ENCODE measurements at places on chromosomes 3 and 15.

DNA sequence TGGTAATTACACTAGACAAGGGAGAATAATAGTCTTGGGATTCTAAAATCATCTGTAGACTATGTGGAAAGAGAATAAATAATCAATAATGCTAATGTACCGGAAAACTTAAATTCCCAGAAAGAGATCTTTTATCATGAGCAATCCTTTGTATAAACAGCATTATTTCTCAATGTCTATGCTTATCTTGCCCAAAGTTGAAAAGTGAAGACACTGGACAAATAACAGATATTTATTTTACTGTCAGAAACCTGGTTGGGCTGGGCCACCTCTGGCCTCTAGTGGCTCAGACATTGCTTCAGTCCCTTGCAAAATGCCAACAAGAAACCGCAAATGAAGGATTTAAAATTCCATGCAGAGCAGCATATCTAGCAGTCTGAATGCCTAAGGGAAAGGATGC is 409.9 kb downstream of the FHIT start:
- no peak for DNase-seq

DNA sequence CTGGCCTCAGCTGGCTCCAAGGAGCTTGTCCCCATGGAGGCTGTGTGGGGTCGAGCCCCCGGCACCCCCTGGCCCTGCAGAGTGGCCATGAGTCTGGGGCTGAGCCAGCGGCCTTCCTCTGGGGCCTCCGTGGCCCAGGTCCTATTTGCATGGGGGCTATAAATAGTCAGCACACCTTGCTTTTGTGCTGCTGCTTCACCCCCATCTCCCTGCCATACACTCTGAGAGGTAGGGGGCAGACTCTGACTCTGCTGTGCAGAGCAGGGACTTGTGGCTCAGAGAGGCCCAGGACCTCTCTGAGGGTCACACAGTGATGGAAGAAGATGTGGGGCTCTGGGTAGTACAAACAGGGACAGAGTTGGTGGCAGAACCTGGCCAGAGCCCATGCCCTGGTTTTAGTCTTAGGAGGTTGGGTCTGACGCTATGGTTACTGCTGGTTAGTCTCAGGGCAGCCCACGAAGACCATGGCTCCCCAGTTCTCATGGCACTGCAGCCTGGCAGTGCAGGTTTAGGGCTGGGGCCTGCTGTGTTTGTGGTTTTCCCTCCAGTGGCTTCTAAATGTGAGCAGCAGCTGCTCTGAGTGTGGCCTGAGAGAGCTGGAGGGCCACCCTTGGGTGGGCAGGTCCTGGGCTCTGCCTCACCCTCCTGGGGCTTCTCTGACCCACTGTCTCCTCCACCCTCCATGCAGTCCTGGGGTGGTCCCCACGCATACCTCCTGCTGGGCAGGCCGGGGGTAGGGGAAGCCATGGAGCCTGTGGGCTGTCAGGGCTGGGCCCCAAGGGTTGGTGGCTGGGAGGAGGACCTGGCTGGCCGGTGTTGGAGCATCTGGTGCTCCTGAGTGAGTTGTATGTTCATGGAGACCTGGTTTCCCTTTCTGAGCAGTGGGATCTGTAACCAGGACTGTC is 13.6 kb downstream of the PRKCD start:
- no peak for DNase-seq

GRCh38 chr15:78968539-78969271 is 23.9 kb upstream of the CTSH start:
- no peak for DNase-seq

DNA sequence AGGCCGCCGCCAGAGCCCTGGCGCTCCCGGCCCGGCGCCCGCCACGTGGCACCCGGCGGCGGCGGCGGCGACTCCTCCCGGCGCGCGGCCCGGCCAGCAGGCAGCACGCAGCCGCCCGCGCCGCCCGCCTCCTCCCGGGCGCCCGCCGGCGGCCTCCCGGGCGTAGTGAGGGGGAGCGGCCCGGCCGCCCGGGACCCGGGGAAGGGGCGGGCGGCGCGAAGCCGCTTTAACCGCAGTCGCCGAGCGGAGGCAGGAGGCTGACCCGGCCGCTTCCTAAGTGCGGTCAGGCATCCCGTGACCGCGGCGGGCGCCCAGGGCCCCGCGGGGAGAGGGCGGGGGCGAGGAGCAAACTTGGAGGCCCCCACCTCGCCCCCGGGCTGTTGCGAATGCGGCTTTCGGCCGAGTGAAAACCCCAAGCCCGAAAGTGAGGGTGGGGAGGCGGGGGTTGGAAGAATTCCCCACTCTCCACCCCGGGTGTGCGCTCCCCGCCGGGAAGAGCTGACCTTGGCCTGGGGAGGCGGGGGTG is 1.7 kb upstream of the HES1 start:
- peak; percentile 61 for DNase-seq

- no peak for DNase-seq
Measured at GRCh38 chr15:88089731-88090130, 166.8 kb downstream of the NTRK3 start.

GRCh38 chr3:63973406-63973805 is 49.9 kb downstream of the PSMD6 start:
- no peak for DNase-seq

GRCh38 chr3:43146599-43146998 is 40.7 kb upstream of the POMGNT2 start:
- no peak for DNase-seq

DNA sequence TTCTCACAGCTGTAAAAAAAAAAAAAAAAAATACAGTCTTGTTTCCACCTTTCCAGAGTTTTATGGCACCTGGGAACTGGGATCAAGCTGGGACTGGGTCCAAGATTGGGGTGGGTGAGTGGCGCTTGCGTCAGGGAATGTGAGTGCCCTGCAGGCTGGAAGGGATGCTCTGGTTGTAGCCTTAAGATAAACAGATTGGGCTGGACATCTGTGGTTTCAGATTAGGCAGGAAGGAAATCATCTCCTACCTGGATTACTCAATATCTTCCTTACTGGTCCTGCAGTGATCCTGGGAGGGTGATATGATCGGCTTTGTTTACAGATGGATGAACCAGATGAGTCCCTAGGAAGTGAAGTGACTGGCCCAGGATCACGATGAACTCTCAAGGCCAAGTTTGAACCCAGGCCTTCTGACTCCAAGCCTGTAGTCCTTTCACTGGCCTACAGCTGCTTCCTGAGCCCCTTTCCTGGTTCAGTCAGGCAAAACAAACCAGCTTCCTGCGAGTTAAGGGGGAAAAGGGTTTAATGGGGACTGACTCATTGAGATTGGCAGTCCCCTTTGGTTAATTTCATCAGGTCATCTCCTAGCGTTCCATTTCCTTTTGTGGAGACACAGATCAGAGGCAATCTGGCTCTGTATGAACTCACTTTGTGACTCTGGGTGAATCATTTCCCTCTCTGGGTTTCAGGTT is 179.8 kb downstream of the THSD4 start:
- peak; percentile 90 for DNase-seq
